ENCODE measurements at places on chromosomes 1 and 21.
A peak's percentile ranks its signal among the peaks of the same experiment; 100 is the strongest.

DNA sequence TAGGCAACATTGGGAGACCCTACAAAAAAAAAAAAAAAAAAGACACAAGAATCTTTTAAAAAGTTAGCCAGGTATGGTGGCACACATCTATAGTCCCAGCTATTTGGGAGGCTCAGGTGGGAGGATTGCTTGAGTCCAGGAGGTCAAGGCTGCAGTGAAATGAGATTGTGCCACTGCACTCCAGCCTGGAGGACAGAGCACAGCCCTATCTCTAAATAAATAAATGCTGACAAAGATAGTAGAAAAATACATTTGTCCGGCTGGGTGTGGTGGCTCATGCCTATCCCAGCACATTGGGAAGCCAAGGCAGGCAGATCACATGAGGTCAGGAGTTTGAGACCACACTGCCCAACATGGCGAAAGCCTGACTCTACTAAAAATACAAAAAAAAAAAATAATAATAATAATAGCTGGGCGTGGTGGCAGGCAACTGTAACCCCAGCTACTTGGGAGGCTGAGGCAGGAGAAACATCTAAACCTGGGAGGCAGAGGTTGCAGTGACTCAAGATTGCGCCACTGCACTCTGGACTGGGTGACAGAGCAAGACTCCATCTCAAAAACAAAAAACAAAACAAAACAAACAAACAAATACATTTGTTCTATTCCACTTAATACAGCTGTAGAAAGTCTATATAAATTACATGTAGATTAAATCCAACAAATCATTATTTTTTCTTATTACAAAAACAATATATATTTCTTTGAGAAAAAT, 48.5 kb downstream of the PHACTR4 start:
- no peak for DNase-seq

- no peak for DNase-seq
These were observed 9.8 kb upstream of the ALPL start for GRCh38 chr1:21499283-21499950.

GRCh38 chr1:116458695-116459094, 85.7 kb downstream of the ATP1A1 start:
- no peak for DNase-seq

- peak; percentile 40 for DNase-seq
These were observed 71.2 kb downstream of the VWA5B1 start for GRCh38 chr1:20361805-20362381.

DNA sequence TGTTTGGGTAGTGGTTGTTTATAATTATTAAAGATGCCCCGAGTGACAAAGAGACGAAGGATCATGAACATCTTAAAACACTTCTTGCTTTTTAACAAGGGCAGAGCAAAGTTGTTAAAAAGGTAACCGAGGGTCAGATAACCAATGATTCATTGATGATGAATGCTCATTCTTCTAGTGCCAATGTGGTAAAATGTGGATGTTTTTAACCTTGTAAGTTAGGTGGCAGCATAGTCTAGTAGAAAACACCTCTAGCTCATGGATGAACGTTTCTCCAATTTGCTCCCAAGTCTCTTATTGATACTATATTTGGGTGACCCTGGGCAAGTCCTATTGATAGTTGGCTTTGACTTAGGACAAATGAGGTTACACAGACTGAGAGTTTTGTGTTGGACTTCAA, 167.9 kb downstream of the KIF26B start:
- no peak for DNase-seq

DNA sequence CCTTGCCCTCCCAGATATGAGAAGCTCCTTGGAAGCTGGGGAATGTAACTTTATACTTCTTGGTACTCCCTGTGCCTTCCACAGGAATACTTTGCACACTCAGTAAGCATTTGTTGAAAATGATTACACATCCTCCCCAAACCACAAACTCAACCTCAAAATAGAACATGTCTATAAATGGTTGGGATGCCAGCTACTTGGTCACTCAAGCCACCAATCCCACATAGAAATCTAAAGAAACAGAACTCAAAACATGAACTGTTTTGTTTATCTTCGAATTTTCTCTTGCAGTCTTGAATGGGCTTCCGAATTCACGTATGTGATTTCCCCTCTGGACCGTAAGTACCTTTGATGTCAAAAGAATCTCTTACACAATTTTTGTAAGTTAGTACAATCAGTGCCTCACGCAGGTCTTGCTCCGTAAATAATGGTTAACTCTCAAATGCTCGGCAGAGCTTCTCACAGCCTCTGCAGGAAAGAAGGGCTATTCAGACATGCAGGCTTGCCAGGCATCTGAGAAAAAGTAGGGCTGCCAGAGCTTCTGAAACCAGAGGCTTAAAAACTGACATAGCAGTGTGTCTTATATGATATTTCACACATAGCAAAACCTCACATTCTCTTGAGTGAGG, 26.9 kb downstream of the SORT1 start:
- DNase-seq, result peak; percentile 92

- peak; percentile 64 for DNase-seq
These were observed 18.5 kb downstream of the NCF2 start for GRCh38 chr1:183571678-183572268.

DNA sequence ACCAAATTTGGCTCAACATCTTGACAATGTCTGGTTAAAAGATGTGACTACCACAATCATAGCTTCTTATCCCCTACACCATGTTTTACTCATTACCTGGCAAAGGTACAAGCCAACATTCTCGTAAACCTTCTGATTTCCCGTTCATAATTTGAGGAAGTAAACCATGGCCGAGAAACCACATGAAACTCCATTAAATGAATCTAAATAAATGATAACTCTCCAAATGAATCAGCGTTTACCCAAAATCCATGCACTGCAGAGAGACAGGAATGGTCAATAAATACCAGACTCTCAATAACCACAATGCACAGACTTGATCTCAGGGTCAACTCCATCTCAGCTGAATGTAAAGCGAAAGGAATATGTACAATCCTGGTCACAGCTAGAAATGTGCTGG, 125.2 kb downstream of the TYW3 start:
- no peak for DNase-seq

- peak; percentile 12 for DNase-seq
These were observed 12.6 kb downstream of the CREG1 start for GRCh38 chr1:167541003-167541402.

DNA sequence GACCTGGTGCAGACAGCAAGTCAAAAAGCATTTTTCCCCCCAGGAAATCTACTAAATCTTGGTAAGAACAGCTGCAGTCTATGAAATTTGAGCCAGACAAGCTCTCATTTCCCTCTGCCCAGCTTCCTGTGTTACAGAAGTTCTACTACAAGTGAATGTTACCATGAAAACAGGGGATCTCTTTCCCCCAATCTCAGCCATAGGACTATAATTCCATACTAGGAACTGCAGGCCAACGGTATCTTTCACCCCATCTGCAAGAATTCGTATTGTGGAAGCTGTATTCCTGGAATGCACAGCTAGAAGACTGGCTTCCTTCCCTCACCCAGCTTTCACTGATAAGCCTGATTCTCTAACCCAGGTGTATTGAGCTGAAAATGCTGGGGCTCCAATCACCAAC, 1655.4 kb downstream of the BRINP3 start:
- DNase-seq, result no peak

- no peak for DNase-seq
These were observed 60.2 kb upstream of the ARHGEF16 start for GRCh38 chr1:3393987-3394920.

- no peak for DNase-seq
These were observed 4.0 kb upstream of the ZBTB18 start for GRCh38 chr1:244046907-244047611.

GRCh38 chr1:35717911-35718476, 690 bp downstream of the C1orf216 start:
- DNase-seq, result peak; percentile 89

DNA sequence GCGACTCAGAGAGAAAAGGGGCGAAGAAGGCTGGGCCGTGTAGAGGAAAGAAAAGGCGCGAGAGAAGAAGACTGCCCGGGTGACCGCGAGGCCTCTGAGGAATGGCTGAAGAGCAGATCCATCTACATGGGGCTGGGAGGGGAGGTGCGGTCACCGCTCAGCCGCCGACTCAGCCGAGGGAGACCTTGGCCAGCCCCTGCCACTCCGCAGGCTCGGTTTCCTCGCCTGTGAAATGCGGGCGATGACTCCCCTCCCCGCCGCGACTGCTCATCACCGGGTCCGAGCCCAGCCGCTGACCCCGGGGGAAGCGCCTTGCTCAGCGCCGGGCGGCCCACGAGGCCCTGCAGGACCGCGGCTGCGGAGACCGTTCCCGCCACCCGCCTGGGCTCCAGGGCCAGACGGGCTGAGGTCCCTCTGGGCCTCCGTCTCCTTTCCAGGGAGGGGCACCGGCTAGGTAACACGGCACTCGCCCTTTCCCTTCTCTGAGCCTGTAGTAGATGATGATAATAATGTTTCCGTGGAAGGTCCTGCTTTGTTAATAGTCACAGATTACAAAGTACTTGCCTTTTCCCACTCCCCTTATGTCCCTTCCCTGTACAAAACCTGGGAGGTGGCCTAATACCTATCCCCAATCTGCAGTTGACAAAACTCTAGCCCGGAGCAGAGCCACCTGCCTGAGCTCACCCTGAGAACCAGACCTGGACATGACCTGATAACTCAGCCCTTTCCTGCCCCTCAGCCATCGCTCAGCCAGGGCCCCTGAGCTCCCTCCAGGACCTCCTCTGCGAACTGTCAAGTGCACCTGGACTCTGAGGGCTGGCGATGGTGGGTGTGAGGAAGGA, 1.6 kb upstream of the BSND start:
- DNase-seq, result no peak

- no peak for DNase-seq
These were observed 2.6 kb upstream of the TTLL7 start for GRCh38 chr1:84001501-84001900.

DNA sequence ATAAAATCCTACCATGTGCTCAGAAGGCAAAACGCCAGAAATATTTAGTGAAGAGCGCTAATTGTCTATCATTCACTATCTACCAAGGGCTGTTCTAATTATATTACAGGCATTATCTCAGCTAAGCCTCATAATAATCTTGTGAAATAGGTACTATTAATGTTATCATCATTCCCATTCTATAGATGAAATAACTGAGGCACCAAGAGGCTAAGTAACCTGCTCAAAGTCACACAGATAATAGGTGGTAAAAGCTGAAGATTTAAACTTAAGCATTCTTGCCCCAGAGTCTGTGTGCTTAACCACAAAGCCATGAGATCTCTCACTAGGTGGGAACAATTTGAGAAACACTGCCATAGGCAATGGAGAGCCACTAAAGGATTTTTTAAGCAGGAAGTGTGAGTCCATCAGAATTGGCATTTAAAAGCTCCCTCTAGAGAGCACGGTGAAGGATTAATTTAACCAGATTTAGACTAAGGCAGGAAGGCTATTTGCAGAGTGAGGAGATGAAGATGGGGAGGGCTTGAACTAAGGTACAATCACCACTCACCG, 1.7 kb upstream of the SMAP2 start:
- no peak for DNase-seq

DNA sequence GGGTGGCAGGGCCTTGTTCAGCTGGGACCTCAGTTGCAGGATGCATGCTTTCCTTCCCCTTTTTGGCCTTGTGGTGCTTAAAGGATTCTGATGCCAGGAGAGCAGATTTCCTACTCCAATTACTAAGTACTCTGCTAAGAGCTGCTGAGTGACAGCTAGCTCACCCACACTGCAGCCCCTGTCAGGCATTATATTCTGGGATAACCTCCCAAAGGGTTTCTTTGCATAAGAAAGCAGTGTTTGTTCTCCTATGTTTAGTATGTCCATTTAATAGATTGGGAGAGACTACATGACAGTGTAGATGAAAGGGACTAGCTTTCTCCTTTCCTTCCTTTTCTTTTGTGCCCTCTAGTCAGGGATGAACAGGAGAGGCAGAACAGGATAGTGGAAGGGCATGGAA, 100.7 kb downstream of the FAM78B start:
- DNase-seq, result no peak

DNA sequence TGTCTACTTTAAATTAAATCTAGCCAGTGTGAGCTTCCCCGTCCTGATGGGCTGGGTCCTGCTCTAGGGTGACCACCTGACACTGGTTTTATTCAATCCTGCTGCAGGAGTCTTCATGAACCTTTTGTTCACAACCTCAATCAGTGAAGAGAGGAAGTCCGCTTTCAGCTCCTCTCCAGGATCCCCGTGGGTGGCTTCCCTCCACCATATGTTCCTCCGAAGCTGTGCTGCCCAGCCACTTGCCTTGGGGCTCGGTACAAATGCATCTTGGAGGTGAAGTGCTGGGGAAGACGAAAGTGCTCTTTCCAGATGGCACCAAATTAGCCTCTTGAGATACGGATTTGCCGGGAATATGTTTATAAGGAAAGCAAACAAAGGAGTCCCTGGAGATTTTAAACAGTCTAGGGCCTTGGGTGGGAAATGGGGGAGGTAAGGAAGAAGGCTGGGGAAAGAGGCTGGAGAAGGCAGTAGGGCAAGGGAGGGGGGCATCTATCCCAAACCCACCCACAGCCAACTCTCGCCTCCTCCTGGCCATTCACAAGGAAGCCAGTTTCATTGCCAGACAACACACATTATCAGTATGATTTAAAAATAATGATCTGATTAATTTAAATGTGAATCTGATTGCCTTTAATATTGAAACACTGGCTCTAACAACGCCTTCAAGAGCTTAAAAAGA, 430.8 kb downstream of the DISC1 start:
- DNase-seq, result no peak

All from foreskin fibroblast (primary cell).